Renal pelvis (tissue), 12 donors: ENCODE measurements at places on chromosomes 11 and 22. TPM values are rescaled to one million over a fixed set of nuclear protein-coding genes. Genes with fewer than 3 reads are reported as not detected.
A peak's percentile ranks its signal among the peaks of the same experiment; 100 is the strongest.

DNA sequence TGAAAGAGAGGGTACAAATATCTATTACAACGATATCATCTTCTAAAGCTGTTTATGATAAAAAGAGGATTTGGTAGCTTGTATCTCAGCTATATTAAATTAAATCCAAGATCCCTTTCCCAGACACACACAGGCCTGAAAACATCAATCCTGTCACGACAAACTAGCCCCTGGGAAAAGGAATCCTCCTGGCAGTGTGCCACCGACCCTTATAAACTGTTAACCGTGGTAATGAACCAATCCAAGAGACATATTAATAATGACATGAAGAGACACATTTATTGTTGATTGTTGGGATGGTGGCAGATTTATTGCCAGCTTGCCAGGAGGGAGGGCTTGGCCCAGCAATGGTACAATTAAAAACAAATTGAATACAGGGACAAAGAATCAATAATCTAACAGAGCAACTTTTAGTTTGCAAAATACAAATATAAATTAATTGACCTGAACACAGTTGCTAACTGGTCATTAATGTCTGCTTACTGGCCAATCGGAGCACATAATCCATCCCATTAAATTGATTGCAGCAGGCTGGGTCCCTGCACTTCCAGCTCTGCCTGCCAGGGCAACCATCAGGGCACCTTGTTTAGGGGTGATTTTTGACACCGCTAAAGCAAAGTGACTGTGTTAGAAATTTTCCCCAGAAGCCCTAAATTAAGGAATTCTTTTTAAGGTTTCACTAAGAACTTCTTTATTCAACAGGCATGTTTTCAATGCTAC lies 887.6 kb downstream of the OPCML start:
- DNase-seq, result peak; percentile 29

- DNase-seq, result no peak
These were observed 40.2 kb downstream of the SNX19 start for GRCh38 chr11:130876100-130876499.

Gene H19
- polyA plus RNA-seq, result 3,714 TPM

Gene DEFB108B
- not detected for polyA plus RNA-seq

GRCh38 chr22:49262167-49262566 lies 565.5 kb downstream of the BRD1 start:
- DNase-seq, result no peak

Gene UPK3A
- polyA plus RNA-seq, result 5.1 TPM

Gene BACE1
- polyA plus RNA-seq, result 63.6 TPM

Gene HYLS1
- polyA plus RNA-seq, result 12.4 TPM

Gene BIK
- 1.5 TPM for polyA plus RNA-seq

GRCh38 chr11:26676641-26677040 lies 45.2 kb downstream of the SLC5A12 start:
- DNase-seq, result no peak

GRCh38 chr11:75656044-75656727 lies 12.7 kb downstream of the MAP6 start:
- DNase-seq, result no peak

DNA sequence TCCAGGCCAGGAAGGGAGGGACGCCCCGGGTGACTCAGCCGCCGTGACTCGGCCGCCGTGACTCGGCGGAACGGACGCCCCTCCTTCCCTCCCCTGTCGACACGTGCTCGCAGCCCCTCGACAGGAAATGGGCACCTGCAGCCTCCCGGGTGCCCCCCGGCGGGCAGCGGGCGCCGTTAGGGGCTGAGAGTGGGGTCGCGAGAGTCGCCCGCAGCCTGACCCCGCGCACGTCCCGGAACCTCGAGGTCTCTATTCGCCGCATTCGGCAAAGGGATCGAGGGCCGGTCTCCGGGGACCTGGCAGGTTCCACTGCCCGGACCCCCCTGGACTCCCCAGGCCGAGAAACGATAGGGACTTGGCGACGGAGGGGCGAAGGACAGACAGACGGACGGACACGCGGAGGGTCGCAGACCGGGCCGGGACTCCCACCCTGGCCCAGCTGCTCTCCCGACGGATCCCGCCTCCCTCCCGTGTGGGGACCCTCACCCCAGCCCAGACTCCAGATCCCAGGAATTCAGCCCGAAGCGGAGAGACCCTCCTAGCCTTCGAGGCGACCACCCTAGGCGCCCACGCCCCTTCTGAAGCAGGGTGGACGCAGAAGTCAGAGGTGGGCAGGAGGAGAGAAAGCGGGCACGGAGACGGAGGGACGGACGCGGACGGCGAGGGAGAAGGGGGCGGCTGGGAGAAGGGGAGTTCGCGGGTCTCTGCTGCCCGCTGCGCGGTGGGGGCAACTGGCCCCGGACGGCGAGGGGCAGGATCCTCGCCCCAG lies 648 bp downstream of the FOSL1 start:
- peak; percentile 35 for DNase-seq

Gene SYCE3
- polyA plus RNA-seq, result not detected

Gene ZFTA
- 52.7 TPM for polyA plus RNA-seq

DNA sequence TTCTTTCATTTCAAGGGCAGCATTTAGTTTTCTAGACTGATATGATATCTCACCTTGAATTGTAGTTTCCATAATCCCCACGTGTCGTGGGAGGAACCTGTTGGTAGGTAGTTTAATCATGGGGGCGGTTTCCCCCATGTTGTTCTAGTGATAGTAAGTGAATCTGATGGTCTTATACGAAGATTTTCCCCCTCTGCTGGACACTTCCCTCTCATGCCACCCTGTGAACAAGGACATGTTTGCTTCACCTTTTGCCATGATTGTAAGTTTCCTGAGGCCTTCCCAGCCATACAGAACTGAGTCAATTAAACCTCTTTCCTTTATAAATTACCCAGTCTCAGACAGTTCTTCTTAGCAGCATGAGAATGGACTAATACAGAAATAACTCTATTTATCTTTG lies 851.1 kb upstream of the FAT3 start:
- DNase-seq, result no peak

DNA sequence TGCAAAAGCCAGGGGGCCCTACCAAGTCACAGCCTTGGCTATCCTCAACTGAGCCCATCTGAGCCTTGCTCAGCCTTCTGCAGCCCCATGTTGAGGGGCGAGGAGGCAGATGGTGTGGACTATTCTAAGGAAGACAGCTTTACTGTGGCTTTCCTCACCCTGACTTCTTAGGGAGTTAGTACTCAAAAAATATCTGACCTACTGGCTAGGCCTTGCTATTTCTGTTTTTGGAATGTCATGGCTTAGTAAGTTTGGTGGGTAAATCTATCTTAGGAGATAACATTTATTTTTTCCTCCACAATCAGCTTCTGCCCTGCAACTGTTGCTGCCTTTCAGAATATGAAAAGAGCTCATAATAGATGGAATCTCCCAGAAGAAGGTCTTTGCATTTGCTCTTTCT lies 80.9 kb downstream of the LDLRAD3 start:
- DNase-seq, result no peak

- peak; percentile 71 for DNase-seq
These were observed 11.3 kb downstream of the SHANK2 start for GRCh38 chr11:71240865-71241691.

- no peak for DNase-seq
These were observed 11.8 kb downstream of the UPB1 start for GRCh38 chr22:24506802-24507438.

Gene PNPLA5
- polyA plus RNA-seq, result 0.13 TPM

Gene TENM4
- 26.5 TPM for polyA plus RNA-seq

- DNase-seq, result no peak
These were observed 839.2 kb downstream of the TBC1D22A start for GRCh38 chr22:47601666-47602065.

Gene MMP27
- polyA plus RNA-seq, result not detected

DNA sequence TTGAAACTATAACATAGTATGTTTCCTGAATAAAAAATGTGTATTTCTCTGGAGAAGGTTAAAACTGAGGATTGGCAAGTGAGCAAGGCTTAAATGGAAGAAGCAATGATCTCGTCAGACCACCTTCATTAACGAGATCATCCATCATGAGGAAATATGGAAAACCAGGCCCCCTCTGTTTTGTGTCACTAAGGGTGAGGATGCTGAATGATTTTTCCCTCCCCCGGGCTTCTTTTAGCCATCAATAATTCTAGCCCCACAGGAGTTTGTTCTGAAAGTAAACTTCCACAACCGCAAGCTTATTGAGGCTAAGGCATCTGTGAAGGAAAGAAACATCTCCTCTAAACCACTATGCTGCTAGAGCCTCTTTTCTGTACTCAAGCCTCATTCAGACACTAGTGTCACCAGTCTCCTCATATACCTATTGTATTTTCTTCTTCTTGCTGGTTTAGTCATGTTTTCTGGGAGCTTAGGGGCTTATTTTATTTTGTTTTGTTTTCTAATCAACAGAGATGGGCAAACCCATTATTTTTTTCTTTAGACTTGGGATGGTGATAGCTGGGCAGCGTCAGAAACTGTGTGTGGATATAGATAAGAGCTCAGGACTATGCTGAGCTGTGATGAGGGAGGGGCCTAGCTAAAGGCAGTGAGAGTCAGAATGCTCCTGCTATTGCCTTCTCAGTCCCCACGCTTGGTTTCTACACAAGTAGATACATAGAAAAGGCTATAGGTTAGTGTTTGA lies 5.8 kb upstream of the HBE1 start:
- no peak for DNase-seq

DNA sequence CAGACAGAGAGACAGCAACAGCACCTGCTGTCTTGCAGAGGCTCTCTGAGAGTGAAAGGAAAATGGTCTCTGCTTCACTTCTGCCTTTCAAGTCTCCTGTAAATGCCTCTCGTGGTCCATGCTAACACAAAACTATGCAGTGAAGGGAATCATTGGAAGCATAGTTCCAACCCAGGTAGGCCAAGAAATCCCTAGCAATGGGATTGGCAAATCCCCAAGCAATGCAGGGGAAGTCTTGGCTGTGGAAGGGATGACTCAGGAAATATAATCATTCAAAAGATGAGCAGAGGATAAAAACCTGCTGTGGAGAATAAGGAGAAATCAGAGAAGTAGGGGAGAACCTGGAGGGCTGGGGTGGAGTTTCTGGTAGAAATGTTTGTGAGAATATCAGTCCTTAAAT lies 216.1 kb upstream of the ZBED5 start:
- no peak for DNase-seq

GRCh38 chr22:48205161-48205560 lies 1442.7 kb downstream of the TBC1D22A start:
- peak; percentile 56 for DNase-seq

Gene RFPL1
- polyA plus RNA-seq, result 2.0 TPM

GRCh38 chr22:46913351-46913750 lies 150.9 kb downstream of the TBC1D22A start:
- DNase-seq, result no peak

DNA sequence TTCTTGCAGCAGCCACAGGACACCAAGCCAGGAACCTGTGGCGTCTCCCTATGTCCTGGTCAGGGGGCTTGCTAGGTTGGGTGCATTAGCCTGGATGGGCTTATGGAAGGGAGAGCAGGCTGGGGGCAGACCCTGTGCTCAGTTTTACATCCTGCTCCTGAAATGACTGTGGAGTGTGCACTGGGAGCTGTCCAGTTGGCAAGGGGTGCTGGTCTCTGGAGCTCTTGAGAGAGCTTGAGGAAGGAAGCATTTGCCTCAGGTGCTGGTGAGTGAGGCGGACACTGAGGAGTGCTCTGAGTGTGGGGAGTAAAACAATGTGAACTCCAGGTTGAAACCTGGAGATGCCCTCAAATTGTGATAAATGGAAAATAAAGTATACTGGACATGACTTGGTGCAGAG lies 3.4 kb downstream of the SCGB1D4 start:
- DNase-seq, result peak; percentile 64
